Osteocyte (in vitro differentiated cells): ENCODE measurements at places on chromosomes 3 and 15. TPM values are rescaled to one million over a fixed set of nuclear protein-coding genes. Genes with fewer than 3 reads are reported as not detected.

GRCh38 chr15:94844198-94844537, 612.8 kb downstream of the MCTP2 start:
- peak overlapping the region; percentile 29 for H3K4me3 ChIP-seq
- peaks cover 22% of the 10 kb centered on the region for H3K27me3 ChIP-seq
- no peak for DNase-seq
- H3K27ac ChIP-seq, result no peak overlapping the region

DNA sequence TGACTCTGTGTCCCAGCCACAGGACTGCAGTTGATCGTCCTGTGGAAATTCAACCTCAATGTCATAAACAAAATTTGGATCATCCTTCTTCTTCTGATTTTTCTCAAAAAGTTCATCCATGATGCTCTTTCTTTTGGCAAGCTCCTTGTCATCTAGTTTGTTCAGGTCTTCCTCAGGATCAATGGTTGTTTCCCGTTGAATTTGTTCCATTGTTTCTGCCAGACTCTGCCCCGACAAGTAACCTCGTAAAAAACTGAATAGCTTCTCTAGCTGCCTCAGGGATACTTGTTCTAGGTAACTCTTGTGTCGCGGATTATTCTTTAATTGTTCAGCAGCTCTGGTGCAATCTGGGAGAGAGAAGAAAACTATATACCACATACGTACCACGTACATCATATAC, 4.5 kb downstream of the CEP19 start:
- no peak overlapping the region for H3K27ac ChIP-seq
- H3K36me3 ChIP-seq, result peaks cover 3% of the 10 kb centered on the region
- no peak overlapping the region for H3K4me3 ChIP-seq
- H3K27me3 ChIP-seq, result peaks cover 4% of the 10 kb centered on the region
- DNase-seq, result no peak

The GOLGA8O gene
- total RNA-seq, result 2.4 and 2.5 TPM in 2 replicates

- no peak overlapping the region for H3K27ac ChIP-seq
- no peaks in the 10 kb centered on the region for H3K36me3 ChIP-seq
- no peak overlapping the region for H3K4me3 ChIP-seq
- no peaks in the 10 kb centered on the region for H3K4me1 ChIP-seq
- peaks cover 2% of the 10 kb centered on the region for H3K27me3 ChIP-seq
Measured at GRCh38 chr3:108719178-108719806, 37.9 kb downstream of the RETNLB start.

- H3K27me3 ChIP-seq, result peaks cover 8% of the 10 kb centered on the region
- H3K4me3 ChIP-seq, result no peak overlapping the region
- no peak for DNase-seq
- H3K27ac ChIP-seq, result no peak overlapping the region
Measured at GRCh38 chr3:141802316-141803077, 39.3 kb downstream of the GRK7 start.

- no peak overlapping the region for H3K4me3 ChIP-seq
- no peak overlapping the region for H3K27ac ChIP-seq
- H3K27me3 ChIP-seq, result peaks cover 32% of the 10 kb centered on the region
- H3K4me1 ChIP-seq, result peaks cover 18% of the 10 kb centered on the region
- no peak for DNase-seq
Measured at GRCh38 chr15:89338036-89338435, 3.4 kb upstream of the POLG start.

- H3K4me3 ChIP-seq, result no peak overlapping the region
- DNase-seq, result no peak
- H3K4me1 ChIP-seq, result peaks cover 12% of the 10 kb centered on the region
- no peaks in the 10 kb centered on the region for H3K36me3 ChIP-seq
Measured at GRCh38 chr15:63473749-63473998, 30.7 kb upstream of the USP3 start.

DNA sequence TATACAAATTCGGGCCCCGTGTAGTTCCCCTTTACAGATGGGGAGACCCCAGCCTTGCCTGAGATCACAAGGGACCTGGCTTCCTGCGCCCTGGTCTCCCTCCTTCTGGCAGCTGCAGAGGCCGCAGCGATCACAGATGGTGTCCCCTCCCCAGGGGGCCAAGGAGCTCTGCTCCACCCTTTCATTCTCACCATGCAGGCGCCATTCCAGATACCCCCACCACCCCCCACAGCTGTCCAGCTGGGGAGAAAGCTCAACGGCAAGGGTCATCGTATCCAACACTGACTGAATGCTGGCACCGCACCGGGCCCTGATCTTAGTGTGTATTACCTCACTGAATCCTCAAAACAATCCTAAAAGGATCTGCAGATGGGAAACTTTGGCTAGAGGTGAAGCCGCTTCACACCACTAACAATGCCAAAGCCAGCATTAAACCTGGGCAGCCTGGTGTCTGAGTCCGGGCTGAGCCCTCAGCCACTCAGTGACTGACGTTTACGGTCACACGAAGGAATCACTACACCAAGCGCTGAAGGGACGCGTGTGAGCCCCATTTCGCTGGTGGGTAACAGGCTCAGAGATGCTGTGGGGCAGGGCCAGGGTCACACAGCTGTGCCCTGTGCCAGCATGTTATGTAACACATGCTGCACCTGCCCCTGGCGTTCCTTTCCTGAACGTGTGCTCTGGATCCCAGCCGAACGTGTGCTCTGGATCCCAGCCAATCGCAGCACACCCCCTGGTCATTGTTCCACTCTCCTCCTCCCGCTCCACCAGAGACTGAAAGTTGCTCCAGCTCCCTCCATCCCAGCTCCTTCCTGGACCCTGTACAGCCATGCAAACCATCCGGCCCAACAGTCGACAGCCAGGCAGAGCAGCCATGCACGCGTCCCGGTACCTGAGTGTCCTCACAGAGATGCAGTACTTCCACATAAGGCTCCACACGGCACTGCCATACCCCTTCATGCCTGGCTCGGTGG, 51.8 kb downstream of the IQSEC1 start:
- no peak for DNase-seq
- peaks cover 84% of the 10 kb centered on the region for H3K4me1 ChIP-seq
- H3K27ac ChIP-seq, result peak overlapping the region; percentile 80

The ISL2 gene
- total RNA-seq, result not detected in 2 replicates

- H3K4me3 ChIP-seq, result no peak overlapping the region
- H3K27ac ChIP-seq, result no peak overlapping the region
- peaks cover 68% of the 10 kb centered on the region for H3K36me3 ChIP-seq
- H3K4me1 ChIP-seq, result peaks cover 3% of the 10 kb centered on the region
Measured at GRCh38 chr3:10309736-10310135, 11.2 kb downstream of the SEC13 start.

- H3K27ac ChIP-seq, result no peak overlapping the region
- peaks cover 78% of the 10 kb centered on the region for H3K4me1 ChIP-seq
- peaks cover 31% of the 10 kb centered on the region for H3K36me3 ChIP-seq
- no peaks in the 10 kb centered on the region for H3K27me3 ChIP-seq
- H3K4me3 ChIP-seq, result no peak overlapping the region
Measured at GRCh38 chr3:66404197-66404596, 96.6 kb downstream of the LRIG1 start.

- no peak overlapping the region for H3K4me3 ChIP-seq
- H3K4me1 ChIP-seq, result peaks cover 26% of the 10 kb centered on the region
- H3K27me3 ChIP-seq, result peaks cover 27% of the 10 kb centered on the region
- H3K36me3 ChIP-seq, result no peaks in the 10 kb centered on the region
- peak; percentile 72 for DNase-seq
Measured at GRCh38 chr15:31278544-31279220, 48.0 kb upstream of the KLF13 start.
